K562 (cell line): ENCODE measurements at places on chromosomes 2 and 18.

GRCh38 chr18:75823471-75823870 is 396.0 kb upstream of the SMIM21 start:
- H3K4me3 ChIP-seq, result no peak overlapping the region
- H3K36me3 ChIP-seq, result no peaks in the 10 kb centered on the region
- H3K27ac ChIP-seq, result no peak overlapping the region
- no peaks in the 10 kb centered on the region for H3K27me3 ChIP-seq

DNA sequence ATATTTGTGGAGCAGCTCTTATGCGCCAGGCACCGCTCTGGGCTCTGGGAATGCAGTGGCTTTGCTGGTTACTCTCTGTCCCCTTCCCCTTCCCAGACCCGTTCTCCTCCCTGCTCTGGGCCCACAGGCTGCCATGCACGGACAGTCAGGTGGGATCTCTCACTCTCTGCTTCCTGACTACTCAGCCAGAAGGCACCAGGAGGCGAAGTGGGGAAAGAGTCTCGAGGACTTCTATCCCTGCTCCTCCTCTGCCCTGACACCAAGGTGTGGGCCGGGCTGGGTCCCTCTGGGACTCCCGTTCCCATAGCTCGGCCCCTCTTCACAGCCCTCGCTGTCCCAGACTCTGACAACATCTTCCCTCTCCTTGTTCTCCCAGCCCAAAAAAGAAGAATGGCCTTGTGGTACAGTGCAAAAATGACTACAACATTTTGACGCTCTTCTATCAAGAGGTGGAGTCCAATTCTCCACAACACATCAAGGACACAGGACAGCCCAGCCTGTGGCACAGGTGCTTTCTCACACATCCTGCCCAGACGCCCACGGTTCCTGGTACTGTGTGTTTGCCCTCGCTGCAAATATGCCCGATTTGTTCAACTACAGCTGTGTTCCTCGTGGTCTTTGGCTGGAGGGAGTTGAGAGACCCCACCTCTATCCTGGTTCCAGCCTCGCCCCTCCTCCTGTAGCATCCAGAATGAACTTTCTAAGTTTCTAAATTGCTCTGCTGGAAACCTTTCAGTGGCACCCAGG is 14.0 kb upstream of the DUSP2 start:
- H3K27me3 ChIP-seq, result no peaks in the 10 kb centered on the region
- DNase-seq, result no peak
- no peak overlapping the region for H3K27ac ChIP-seq
- H3K4me3 ChIP-seq, result no peak overlapping the region
- no peaks in the 10 kb centered on the region for H3K36me3 ChIP-seq

DNA sequence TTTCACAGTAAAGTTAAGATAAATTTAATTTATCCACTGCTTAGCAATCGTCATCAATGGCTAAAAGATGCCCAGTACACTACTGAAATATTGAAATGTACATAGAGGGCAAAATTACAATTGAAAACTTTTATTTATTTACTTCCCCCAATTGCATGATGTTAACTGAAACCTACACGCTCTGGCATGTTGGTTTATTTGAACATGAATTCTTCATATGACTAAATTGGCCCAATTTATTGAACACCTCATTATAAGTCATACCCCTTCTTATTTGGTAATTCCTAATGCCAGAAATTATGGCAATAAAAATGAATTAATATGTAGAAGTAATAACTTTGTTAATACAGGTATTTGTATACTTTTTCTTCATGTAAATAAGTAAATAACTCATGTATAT is 183.0 kb upstream of the ZC3H15 start:
- no peak overlapping the region for H3K4me3 ChIP-seq
- no peak overlapping the region for H3K27ac ChIP-seq
- H3K36me3 ChIP-seq, result no peaks in the 10 kb centered on the region
- no peaks in the 10 kb centered on the region for H3K27me3 ChIP-seq
- no peak for DNase-seq

- DNase-seq, result no peak
- H3K27ac ChIP-seq, result no peak overlapping the region
- peaks cover 79% of the 10 kb centered on the region for H3K36me3 ChIP-seq
- no peaks in the 10 kb centered on the region for H3K4me1 ChIP-seq
- H3K4me3 ChIP-seq, result no peak overlapping the region
These were observed 49.9 kb downstream of the KDM3A start for GRCh38 chr2:86491088-86491487.

- no peaks in the 10 kb centered on the region for H3K36me3 ChIP-seq
- no peaks in the 10 kb centered on the region for H3K27me3 ChIP-seq
- no peak for DNase-seq
- H3K4me1 ChIP-seq, result no peaks in the 10 kb centered on the region
These were observed 112.1 kb upstream of the LRATD1 start for GRCh38 chr2:14520385-14520945.

DNA sequence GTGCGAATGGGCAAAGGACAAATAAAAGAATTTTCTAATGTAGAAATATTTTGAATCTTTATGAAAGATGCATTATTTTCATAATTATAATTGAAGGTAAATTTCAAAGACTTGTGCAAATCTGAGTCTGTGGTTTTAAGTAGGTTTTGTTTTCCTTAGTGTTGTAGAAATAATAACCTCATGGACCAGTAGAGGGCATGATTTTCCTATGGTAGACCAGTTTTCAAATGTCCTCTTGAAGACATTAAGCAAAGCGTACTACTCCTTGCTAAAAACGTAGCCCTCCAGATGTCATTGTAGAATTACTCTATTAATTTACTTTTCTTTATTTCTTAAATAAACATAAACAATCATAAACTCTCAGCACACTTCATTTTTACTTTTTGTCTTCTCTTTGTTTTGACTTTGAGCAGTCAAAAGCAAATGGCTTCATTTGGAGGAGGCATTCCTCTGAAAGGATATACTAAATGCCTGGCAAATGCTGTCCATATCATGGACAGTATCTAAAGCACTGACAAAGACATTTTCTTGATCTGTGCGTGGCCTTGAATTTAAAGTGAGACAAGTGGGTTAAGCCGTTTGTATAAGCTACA is 85.8 kb upstream of the FAM237A start:
- DNase-seq, result peak; percentile 21
- H3K27ac ChIP-seq, result no peak overlapping the region
- H3K4me1 ChIP-seq, result no peaks in the 10 kb centered on the region

GRCh38 chr18:13219593-13220159 is 1.1 kb downstream of the LDLRAD4 start:
- no peak overlapping the region for H3K4me3 ChIP-seq
- H3K36me3 ChIP-seq, result no peaks in the 10 kb centered on the region
- H3K4me1 ChIP-seq, result no peaks in the 10 kb centered on the region
- no peak for DNase-seq
- H3K27me3 ChIP-seq, result peaks cover 45% of the 10 kb centered on the region

DNA sequence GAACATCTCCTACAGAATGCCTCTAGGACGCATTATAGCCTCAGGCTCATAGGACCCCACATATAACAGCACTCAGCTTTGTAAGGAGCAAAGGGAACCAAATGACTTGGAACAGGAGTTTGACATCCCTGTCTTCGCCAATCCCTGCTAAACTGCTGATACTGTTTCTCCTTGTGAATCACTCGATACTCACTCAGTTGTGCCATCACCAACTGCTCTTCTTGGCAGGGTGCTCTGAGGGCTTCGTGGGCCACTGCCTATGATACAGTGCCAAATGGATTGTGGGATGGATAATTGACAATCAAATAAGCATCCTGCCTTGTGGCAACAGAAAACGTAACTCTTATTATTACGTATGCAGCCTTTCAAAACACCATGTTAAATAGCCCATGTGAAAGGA is 396.3 kb downstream of the RIT2 start:
- H3K27ac ChIP-seq, result no peak overlapping the region
- DNase-seq, result no peak
- H3K36me3 ChIP-seq, result no peaks in the 10 kb centered on the region
- H3K4me3 ChIP-seq, result no peak overlapping the region
- H3K4me1 ChIP-seq, result no peaks in the 10 kb centered on the region
- H3K27me3 ChIP-seq, result no peaks in the 10 kb centered on the region

GRCh38 chr2:118197011-118197675 is 108.9 kb downstream of the INSIG2 start:
- peak; percentile 65 for DNase-seq
- no peak overlapping the region for H3K4me3 ChIP-seq
- H3K27ac ChIP-seq, result no peak overlapping the region
- no peaks in the 10 kb centered on the region for H3K4me1 ChIP-seq
- H3K27me3 ChIP-seq, result no peaks in the 10 kb centered on the region; the same call in 2 of the 3 replicates

- no peaks in the 10 kb centered on the region; the same call in 1 of the 2 replicates for H3K27me3 ChIP-seq
- H3K27ac ChIP-seq, result no peak overlapping the region
- no peak for DNase-seq
These were observed 265.4 kb downstream of the HRH4 start for GRCh38 chr18:24725644-24726415.

DNA sequence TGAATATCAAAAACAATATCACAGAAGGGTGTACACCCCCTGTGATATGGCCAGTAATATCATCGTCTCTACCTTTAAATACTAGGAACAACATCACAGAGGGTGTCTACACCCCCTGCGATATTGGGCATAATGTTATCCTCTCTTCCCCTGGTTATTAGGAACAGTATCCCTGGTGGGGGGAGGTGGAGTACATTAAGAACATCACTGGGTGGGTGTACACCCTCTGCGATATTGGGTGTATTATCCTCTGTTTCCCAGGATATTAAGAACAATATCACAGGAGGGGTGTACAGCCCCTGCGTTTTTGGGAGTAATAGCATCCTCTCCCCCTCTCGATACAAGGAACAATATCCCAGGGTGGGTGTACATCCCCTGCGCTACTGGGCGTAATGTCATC is 1932.8 kb downstream of the SUCLG1 start:
- DNase-seq, result no peak
- H3K36me3 ChIP-seq, result no peaks in the 10 kb centered on the region
- H3K4me3 ChIP-seq, result no peak overlapping the region
